ENCODE measurements at places on chromosomes 12 and 14.

DNA sequence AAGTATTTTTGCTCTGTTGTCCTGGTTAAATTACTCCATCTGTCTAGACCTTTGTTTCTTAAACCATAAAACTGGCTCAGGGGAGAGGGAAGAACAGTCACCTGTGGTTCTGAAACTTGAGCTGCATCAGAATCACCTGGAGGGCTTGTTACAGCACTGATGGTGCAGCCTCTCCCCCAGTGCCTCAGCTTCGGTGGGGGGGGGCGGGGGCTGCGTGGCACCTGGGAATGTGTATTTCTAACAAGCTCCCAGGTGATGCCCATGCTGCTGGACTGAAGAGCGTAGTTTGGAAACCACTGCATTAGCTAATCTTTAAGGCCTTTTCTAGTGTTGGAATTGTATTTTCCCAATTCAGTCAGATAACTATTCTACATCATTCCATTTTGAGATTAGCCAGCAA is 42.7 kb downstream of the GPHB5 start:
- no peaks in the 10 kb centered on the region for H3K27me3 ChIP-seq
- peaks cover 8% of the 10 kb centered on the region for H3K4me1 ChIP-seq
- no peaks in the 10 kb centered on the region for H3K36me3 ChIP-seq
- H3K27ac ChIP-seq = no peak overlapping the region

DNA sequence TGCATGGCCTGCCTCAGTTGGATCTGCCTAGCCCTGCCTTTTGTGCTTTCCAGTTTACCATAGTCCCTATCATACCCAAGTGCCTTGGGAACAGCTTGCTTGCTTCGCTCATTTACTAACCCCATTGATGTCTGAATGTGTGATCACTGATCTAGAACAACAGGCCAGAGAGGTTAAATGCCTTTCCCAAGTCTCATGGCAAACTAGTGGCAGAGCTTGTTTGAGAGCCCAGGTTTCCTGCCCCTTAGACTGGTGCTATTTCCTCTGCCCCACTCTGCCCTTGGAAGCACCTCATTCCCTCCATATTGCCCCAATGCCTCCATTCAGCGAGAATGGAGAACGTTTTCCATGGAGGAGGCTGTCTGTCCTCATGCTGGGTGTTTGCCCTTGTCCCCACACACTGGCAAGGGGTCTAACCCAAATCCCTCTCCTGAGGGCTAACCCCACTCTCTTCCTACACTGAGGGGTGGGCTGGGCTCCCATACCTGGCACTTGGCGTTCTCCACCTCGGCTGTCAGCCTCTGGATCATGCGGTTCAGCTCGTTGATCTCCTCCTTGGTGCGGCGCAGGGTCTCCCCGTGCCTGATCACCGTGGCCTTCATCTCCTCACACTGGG is 19.8 kb downstream of the KRT7 start:
- no peak overlapping the region for H3K27ac ChIP-seq
- no peak overlapping the region for H3K4me3 ChIP-seq
- peaks cover 3% of the 10 kb centered on the region for H3K27me3 ChIP-seq
- H3K4me1 ChIP-seq = peaks cover 19% of the 10 kb centered on the region

GRCh38 chr12:11896417-11896929 is 174.3 kb upstream of the BCL2L14 start:
- H3K4me1 ChIP-seq = peaks cover 26% of the 10 kb centered on the region
- no peak overlapping the region for H3K27ac ChIP-seq
- H3K4me3 ChIP-seq = no peak overlapping the region
- no peak for DNase-seq
- H3K27me3 ChIP-seq = no peaks in the 10 kb centered on the region

GRCh38 chr14:48536318-48536717 is 860.9 kb upstream of the MDGA2 start:
- no peaks in the 10 kb centered on the region for H3K4me1 ChIP-seq
- no peaks in the 10 kb centered on the region for H3K36me3 ChIP-seq
- no peak overlapping the region for H3K27ac ChIP-seq

DNA sequence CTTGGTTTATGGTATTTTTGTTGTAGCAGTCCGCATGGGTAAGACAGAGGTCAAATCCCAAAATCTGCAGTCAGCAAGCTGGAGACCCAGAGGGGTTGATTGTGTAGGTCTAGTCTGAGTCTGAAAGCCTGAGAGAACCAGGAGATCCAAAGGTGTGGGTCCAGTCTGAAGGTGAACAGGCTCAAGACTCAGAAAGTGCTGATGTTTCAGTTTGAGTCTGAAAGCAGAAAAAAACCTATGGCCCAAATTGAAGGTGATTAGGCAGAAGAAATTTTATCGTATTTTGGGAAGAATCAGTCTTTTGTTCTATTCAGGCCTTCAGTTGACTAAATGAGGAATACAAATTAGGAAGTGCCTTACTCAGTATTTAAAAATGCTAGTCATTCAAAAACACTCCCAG is 807.8 kb upstream of the FOXG1 start:
- no peak overlapping the region for H3K27ac ChIP-seq
- H3K4me3 ChIP-seq = no peak overlapping the region
- H3K27me3 ChIP-seq = no peaks in the 10 kb centered on the region
- DNase-seq = no peak
- H3K36me3 ChIP-seq = no peaks in the 10 kb centered on the region
